Stimulated activated CD4-positive, alpha-beta T cell treated with anti-CD3 and anti-CD28 coated beads, Interleukin-12 subunit alpha, Interleukin-12 subunit beta, amount 100 ng/mL, for 4 hours (primary cell): ENCODE measurements at places on chromosomes 4 and X.

DNA sequence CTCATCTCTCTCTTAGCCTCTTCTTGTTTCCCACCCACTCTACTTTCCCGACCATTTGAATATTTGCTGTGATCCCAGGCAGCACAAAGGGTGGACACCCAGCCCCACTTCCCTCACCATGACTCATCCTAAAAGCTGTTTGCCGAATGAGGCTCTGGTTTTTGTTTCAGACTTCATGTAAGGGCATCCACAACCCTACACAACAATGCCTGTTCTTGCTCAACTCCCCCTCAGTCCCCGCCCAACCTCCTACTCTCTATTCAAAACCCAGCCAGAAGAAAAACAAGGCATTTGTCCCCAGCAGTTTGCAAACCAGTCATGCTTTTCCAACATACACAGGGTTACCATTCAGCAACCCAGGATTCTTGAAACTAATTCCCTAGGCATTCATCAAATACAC lies 516.5 kb upstream of the CNKSR2 start:
- DNase-seq: no peak

DNA sequence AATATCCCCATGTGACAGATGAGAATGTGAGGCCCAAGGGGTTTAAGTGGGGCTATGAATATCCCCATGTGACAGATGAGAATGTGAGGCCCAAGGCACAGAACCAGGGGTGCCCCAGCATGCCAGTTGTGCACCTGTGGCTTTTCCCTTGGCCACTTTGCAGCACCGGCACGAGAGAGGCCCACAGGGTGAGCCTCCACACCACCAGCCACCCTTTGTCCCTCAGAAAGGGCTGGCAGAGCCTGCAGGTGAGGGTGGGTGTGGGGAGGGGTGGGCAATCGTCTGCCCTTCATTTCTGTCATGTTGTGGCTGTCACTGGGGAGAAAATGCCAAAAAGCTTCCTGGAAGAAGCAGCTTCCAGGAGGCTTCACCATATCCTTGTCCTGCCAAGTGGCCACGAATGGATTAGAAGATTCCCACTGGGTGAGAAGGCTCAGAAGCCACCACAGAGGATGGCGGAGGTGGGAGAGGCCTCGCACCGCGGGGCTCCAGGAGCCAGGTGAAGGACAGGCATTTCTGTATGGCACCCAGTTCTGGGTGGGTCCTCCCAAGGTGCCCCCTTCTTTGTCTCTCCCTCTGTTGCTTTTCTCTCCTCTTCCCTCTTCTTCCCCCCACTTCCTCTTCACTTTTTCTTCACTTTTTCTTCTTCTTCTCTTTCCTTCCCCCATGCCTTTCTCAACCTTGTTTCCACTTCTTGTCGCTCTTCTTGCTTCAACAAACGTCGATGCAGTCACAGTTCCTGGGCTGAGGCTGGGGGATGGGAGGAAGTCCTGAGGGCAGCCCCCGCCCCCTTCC lies 469 bp upstream of the GPR78 start:
- no peak for DNase-seq

GRCh38 chr4:66187175-66187720 lies 517.0 kb upstream of the EPHA5 start:
- DNase-seq: no peak

- DNase-seq: no peak
Measured at GRCh38 chrX:30278365-30278764, 30.8 kb downstream of the NR0B1 start.

GRCh38 chr4:2721586-2721985 lies 34.5 kb downstream of the TNIP2 start:
- DNase-seq: no peak

DNA sequence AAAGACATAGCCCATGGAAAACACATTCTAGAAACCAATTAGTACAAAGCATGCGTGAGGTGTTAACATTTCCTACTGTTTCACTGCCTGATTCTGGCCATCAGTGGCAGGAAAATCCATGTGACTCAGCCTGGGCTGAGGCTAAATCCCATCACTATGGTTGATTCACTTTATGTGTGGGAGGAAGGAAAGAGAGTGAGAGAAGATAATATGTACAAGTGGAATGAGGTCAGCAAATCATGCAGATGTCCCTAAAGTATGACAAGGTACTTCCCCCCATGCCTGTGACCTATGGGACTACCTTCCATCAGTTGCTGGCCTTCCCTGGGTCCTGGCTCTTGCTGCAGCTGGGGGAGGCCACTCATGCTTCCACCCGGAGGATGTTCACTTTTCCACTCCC lies 64.2 kb upstream of the MAP3K15 start:
- no peak for DNase-seq

DNA sequence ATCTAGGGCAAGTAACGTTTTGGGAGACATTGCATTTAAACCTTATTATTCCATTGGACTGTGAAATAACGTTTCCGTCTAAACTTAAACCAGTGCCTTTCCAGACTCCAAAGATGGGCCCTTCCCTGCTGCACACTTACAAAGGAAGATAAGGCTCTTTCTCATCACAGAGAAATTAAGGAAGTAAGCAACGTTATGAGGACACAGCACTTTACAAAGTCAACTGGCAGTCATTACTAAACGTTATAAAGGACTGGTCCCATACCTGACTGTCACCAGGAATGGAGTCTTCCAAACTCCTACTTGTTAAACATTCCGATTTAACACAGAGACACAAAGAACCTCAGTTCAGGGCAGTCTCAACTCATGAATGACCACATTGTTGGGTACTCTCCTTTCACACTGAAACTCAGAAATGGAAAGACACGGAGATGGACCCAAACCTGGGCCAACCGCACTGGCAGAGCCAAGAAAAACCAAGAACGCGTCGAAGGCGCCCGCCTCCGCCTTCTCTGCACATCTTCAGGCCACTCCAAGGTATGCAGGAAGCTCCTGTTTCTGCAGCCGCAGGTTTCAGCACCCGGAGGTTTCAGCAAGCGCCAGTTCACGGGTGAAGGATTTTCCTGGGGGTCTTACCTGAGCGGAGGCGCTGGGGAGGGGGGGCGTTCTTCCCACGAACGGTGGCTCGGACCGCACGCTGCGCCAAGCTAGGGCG lies 670 bp downstream of the PAPSS1 start:
- no peak for DNase-seq

DNA sequence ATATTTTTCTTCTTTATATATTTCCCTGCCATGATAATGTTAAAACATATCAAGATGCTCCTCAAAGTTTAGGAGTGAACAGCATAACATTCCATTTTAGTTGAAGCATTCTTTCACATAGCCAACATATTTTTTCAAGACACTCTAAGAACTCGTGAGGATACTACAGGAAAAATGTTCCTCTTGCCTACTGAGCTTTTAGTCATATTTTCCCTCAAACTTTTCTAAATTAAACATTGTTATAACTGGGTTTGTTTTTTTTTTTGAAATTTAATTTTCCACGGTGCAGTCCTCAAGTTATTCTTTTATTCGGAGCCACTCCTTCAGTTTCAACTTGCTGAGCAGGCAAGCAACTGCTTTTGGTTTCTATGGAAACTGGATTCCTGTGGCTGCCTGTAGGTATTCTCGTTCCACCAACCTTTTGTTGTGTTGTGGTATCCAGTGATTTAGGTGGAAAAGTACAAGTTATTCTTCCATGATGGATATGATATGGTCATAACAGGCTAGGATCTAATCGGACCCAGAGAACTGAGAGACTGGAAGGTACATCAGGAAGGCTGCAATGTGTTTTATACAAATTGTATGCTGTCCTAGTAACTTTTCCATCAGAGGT lies 248.0 kb downstream of the TRIML1 start:
- DNase-seq: no peak

DNA sequence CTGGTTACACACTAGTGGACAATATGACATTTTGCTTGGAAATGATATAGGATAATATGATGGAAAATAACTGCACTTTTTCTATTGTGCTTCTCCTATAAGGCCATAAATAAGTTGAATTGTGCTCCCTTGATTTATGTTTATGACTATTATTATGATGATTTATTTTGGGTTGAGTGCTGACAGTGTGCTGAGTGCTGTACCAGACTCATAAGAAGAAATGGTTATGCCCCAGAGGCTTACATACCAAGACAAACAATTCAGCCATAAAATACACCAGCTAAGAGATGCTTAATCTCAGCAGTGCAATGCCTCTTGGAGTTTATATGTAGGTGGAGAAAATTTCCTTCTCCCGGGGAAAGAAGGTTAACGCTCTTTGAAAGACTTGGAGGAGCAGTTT lies 199.8 kb upstream of the NOCT start:
- DNase-seq: no peak

DNA sequence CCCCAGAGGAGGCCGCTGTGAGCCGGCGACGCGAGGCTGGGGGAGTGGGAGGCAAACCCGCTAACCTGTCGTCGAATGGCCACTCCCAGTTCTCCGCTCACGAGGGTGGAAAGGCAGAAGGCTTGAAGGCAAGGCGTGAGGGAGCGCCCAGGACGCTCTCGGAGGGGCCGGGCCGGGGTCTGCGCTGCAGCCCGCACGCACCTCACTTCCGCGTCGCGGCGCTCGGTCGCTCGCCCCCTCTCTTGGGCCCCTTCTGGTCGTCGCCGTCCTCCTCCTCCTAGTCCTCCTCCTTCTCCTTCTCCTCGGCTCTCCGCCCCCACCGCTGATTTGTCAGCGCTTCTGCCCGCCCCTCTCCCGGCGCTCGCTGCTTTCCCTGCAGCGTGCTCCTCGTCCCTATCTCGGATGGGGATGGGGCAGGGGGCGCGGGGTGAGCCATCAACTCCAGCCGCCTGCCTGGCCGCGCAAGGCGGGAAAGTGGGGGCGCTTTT lies at the start of gene SNCA:
TSS of gene SNCA (minus strand) at position 265 of the 488 bp plus-strand sequence. CDS start 1,494 bp downstream, outside the sequence.
- peak; percentile 32 for DNase-seq

GRCh38 chr4:73067971-73068394 lies 1.5 kb downstream of the COX18 start:
- DNase-seq: peak; percentile 20

GRCh38 chr4:56652196-56652595 lies 28.9 kb downstream of the HOPX start:
- no peak for DNase-seq

DNA sequence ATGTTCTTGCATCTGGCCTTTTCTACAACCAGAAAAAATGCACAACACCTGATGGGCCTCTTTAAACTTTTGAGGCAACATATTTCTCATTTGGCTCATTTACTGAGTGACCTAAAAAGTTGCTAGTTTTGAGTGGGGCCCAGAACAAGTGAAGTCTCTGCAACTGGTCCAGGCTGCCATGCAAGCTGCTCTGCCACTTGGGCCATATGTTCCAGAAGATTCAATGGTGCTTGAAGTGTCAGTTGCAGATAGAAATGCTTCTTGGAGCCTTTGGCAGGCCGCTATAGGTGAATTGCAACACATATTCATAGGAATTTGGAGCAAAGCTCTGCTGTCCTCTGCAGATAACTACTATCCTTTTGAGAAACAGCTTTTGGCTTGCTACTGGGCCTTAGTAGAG lies 66.4 kb upstream of the RLIM start:
- DNase-seq: no peak

DNA sequence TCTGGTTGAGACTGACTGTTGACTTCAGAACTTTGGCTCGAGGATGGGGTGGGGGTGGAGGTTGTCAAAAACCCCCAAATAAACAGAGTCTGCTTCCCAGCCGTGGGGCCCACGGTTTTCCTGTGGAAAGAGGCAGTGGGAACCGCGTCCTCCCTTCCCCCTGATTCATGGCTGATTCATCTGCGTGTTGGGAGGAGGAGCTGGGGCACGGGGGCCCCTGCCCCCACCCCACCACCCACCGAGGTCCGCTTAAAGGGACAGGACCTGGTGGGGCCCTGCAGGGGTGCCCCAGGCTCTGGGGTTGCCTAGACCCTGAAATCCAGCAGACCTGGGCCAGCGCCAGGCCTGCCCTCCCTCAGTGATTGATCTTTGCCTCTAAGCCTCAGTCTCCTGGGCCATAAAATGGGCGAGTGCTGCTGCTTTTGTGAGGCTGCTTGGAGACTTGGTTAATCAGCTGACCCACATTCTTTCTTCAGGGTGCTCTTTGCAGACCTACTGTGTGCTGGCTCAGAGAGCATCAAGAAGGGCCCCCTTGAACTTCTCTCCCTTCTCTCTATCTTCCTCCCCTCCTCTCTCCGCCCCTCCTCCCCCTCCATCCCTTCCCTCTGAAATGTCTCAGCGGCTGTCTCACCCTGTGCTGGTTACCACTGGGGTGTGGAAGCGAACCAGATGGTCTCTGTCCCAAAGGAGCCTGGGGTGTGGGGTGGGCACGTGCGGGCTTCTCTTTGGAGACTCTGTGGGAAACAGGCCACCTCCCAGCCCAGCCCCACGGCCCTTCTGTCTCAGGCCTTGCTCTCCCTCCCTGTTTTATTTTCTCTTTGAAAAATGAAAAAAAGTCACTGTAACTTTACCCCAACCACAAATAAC lies 9.1 kb downstream of the HTRA3 start:
- DNase-seq: no peak

GRCh38 chrX:95703696-95704095 lies 980.9 kb upstream of the DIAPH2 start:
- DNase-seq: no peak

GRCh38 chr4:23324021-23324690 lies 565.7 kb downstream of the PPARGC1A start:
- DNase-seq: no peak

DNA sequence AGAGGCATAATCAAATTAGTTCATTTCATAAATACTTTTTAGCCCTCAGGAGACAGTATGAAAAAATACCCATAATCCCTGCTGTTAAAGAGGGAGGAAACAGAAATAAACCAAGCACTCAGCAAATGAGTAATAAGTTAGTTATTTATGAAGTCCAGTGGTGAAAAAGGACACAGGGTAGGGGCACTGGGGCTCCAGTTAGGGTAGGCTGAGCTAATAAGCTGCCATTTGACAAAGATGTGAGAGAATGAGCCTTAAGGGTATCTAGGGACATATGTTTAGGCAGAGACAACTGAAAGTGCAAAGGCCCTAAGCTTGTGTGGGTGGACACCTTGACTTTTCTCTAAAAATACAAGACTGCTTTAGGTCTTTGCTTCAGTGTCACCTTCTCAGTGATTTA lies 94.4 kb downstream of the IL15 start:
- DNase-seq: no peak

DNA sequence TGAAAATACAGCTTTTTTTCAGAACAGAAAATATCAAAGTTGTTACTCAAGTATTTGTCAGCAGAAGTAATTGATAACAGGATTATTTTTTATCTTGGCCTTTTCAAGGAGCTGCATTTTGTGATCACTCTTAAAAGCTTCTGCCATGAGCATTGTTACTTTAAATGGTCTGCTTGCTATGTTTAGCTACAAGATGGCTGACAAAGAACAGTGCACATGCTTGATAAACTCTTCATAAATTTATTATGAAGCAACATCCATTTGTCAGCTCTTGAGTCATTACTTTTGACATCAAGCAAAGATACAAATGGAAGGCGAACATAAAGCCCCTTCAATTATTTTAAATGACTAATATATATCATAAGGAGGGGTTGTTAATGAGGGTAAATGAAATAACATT lies 205.4 kb upstream of the RPS6KA3 start:
- no peak for DNase-seq

DNA sequence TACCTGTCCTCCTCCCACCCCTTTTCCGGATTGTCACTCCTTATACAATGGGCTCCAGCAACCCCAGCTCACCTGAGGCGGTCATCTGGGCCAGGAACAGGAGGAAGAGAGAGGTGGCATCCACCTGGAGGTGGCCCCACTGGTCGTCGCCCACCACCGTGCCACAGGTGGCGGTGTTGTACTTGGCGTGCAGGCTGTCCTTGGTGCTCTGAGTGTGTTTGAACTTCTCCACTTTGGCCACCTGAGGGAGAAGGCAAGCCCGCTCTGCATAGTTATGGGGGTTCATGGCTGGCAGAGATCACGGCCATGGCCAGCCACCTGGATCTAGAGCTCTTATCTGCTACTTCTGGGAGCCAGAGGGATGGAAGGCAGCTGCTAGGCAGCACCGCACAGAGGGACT lies 32.9 kb downstream of the PHKA2 start:
- DNase-seq: no peak
